ENCODE measurements at places on chromosomes 13 and 19.
A peak's percentile ranks its signal among the peaks of the same experiment; 100 is the strongest.

GRCh38 chr13:23674795-23675640 is 104.8 kb downstream of the TNFRSF19 start:
- DNase-seq: no peak

DNA sequence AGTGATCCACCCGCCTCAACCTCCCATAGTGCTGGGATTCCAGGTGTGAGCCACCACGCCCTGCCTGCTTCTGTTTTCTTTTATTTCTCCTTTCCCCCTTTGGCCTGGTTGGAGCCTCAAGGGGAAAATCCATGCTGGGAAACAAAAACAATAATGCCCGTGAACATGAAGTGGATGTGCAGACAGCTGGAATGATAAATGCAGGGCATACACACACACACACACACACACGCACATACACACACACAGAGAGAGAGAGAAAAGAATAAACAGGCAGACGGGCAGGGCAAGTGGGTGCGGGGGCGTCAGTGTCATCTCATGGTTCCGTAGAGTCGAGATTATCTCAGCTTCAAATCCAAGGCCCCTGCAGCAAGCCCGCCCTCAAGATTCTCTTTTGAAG is 4.4 kb upstream of the PLEKHF1 start:
- DNase-seq: no peak

DNA sequence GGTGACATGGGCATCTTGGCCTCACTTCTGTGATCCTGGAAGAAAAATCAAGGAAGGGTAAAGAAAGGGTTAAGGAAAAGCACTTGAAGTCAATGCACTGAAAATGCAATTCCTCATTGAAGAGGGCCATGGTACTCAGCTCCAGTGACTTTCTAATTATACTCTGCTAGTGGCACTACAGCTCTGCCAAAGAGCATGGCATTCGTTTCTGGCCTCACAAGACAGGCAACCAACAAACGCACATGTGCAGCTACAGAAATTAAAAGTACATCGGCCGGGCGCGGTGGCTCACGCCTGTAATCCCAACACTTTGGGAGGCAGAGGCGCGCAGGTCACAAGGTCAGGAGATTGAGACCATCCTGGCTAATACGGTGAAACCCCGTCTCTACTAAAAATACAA is 21.8 kb downstream of the SACS start:
- DNase-seq: no peak

DNA sequence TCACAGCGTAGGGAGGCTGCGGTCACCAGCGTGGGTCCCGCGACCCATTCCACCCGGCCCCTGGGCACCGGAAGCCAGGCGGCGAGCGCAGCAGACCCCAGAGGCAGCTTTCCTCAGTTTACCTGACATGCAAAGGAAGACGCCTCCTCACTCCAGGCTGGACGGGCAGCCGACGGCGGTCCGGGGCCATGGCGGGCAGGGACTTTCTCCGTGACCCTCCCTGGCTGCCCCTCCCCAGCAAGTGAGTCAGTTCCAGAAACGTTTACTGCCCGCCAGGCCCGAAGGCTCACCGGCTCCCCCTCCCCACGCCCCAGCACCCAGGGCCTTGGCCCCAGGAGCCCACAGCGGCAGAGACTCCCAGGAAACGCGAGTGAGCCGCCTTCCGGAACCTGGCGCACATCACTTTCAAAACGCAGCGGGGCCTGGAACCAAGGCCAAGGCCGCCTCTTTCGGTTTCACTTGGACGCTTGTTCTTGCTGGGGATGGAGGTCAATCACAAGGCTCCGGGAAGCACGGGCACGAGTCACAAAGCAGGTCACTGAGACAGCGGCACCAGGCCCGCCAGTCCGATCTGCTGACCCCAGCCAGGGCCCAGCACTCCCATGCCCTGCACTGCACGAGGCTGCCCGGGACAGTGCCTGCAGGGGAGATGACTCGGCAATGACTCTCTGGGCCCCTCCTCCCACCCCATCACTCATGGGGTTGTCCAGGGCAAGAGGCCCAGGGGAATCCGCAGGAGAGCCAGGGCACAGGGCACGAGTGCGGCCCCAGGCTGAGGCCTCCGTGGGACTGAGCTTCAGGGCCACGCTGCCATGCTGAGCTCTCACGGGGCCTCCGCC is 5.3 kb downstream of the SBNO2 start:
- DNase-seq: peak; percentile 69

GRCh38 chr19:47848823-47849473 is 10.1 kb upstream of the TPRX2 start:
- peak; percentile 93 for DNase-seq

- no peak for DNase-seq
Observed at GRCh38 chr19:4776436-4777211, 14.9 kb upstream of the FEM1A start.

DNA sequence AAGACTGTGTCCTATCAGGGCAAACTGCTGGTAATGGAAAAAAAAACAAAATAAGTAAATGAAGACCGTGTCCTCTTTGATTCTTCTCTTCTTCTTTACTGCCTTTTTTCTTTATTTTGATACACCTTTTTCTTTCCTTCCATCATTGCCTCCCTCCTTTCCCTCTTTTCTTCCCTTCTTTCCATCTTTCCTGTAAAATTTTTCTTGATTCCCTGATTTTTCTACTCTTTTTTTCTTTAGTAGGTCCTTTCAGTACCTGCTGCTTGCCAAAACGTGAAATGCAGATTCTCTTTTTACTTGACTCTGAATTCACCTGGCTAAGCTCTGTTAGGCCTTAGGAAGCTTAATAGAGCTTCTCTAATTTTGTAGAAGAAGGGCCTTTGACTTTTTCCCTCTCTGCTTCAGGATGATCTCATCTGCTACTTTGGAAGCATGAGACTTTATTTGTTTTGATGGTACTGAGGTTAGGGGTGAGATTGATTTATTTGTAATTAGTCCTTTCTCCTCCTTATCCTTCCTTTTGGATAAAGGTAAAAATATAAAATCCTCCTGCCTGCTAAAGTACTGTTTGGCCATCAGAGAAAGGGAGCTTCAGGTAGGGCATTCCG is 19.2 kb downstream of the LSM14A start:
- DNase-seq: no peak

DNA sequence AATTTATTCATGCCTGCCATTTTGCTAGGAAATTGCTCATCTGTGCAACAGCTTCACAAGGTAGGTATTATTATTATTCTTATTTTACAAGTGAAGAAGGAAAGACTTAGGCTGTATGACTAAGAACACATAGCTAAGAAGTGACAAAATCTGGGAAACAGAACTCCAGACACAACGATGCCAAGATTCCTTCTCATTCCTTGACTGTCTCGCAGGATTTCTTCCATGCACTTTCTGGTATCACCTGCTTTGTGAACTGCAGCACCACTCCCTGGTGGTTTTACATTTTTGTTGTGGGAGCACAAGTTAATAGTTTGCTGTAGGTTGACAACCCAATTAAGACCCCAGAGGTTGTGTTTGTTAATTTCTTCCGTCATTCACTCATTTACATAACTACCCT is 188.5 kb downstream of the LACC1 start:
- DNase-seq: peak; percentile 43

DNA sequence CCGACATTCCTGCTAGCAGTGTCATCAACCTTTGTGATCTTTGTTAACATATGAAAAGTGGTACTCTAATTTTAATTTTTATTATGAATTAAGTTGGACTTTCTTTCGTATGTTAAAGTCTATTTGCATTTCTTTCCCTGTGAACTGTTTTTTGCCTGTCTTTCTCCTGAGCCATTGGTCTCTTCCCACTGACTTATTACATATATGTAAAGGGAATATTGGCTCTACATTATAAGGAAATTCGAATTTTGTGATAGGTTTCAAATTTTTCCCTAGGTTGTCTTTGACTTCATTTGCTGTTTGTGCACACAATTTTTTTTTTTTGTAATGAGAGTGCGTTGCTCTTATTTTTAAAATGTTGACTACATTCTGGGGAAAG is 442 bp upstream of the CDC16 start:
- no peak for DNase-seq

- DNase-seq: no peak
Observed at GRCh38 chr19:40278361-40279035, 6.6 kb downstream of the AKT2 start.
